ENCODE measurements at places on chromosomes 2 and 18.

GRCh38 chr2:47617523-47618271, 165.2 kb upstream of the MSH6 start:
- no peak for DNase-seq

DNA sequence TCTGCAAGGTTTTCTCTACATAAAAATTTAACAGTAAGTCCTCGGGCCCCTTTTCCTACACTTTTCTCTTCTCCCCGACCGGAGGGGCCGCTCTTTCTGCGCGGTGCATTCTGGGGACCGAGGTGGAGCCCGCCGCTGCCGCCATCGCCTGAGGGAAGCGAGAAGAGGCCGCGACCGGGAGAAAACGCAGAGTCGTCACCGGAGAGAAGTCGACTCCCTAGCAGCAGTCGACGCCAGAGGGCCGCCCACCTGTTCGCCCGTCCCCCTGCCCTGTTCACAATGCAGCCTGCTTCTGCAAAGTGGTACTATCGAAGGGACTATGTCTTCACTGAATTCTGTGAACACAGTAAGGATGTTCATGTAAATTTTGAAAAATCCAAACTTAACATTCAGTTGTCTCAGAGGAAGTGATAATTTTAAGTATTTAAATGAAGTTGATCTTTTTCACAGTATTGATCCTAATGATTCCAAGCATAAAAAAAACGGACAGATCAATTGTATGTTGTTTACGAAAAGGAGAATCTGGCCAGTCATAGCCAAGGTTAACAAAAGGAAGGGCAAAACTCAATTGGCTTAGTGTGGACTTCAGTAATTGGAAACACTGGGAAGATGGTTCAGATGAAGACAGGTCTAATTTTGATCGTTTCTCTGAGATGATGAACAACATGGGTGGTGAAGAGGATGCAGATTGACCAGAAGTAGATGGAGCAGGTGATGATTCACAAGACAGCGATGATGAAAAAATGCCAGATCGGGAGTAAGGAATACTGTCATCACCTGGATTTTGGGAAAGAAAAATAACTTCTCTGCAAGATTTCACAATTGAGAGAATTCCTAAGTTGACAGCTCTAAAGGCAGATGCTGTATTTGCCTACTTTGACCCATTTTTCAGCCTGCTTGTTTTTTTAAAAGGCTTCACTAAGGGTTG, 55.8 kb downstream of the ASXL2 start:
- DNase-seq, result peak; percentile 54

DNA sequence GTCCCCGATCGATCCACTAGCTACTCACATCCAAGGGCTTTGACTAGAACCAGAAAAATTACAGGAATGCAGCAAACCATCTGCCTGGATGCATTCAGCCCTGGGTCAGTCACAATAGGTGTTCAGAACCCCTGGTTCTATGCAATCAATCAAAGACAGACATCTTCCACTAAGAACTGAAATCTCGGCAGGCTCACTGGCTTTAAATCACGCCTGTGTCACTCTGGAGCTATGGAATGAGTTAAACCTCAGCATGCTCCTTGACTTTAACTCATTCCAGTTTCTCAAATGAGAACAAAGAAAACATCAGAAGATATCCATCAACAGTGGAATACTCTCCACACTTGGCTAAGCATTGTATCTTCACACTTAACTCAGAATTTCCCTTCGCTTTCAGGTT, 68.1 kb upstream of the SPTBN1 start:
- no peak for DNase-seq

DNA sequence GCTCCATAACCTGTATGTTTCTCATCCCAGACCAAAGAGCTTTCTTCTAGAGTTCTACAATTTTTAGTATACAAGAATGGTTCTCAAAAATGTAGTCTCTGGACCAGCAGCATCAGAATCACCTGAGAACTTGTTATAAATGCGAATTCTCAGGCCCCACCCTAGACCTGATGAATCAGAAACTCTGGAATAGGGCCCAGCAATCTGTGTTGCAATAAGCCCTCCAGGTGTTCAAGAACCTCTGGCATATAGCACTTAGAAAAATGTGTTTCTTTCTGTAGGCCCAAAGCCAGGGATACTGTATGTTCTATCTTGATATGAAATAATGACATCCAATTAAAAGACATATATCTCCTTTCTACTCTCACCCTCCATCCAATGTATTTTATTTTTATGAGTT, 10.4 kb downstream of the PAIP2B start:
- DNase-seq, result no peak

DNA sequence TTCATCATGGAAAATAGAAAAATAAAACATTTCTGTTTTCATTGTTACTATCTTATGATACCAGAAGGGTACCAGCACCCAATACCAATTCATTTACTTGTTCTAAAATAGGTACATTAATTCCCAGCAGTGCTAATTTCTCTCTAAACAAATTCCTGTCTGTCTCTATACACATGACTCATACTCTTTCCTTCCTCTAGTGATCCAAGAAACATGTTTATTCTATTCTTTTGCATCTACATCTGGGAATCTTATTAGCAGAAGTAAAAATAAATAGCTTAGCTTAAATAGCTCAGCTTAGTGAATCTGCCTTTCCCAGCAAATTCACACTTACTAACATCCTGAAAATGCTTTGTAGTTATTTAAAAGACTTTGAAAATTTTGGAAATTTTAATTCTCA, 84.5 kb upstream of the MAPRE2 start:
- DNase-seq, result no peak

DNA sequence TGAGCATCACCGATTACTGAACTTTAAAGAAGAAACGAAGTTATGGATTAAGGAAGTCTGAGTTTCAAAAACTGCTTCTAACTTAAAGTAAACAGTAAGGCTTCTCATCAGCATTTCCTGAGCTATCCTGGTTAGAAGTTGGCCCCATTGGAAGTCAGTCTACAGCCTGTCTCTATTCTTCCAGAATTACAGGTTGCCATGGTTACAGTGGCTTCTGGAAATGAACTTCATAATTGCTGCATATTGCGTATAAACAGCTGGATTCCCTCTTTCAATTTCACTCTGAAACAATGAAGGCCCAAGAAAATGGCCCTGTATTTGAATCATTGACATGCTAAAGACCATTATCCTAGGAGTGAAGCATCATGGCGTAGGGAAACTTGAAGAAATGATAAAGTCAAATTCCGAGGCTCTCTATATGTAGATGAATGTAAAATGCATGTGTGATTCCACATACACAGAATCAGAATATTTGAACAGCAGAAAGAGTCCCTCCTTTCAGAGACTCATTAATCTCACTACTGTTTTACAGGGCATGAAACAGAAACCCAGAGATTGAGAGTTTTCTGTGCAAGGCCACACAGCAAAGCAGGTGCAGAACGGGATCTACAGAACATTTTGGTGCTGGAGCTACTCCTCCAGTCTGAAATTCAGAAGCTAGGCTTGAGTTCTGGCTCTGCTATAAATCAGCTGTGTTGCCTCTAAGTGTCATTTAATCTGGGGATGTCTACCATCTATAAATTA, 856.4 kb upstream of the CELF4 start:
- DNase-seq, result no peak

GRCh38 chr2:178905261-178905660, 98.0 kb upstream of the TTN start:
- no peak for DNase-seq

DNA sequence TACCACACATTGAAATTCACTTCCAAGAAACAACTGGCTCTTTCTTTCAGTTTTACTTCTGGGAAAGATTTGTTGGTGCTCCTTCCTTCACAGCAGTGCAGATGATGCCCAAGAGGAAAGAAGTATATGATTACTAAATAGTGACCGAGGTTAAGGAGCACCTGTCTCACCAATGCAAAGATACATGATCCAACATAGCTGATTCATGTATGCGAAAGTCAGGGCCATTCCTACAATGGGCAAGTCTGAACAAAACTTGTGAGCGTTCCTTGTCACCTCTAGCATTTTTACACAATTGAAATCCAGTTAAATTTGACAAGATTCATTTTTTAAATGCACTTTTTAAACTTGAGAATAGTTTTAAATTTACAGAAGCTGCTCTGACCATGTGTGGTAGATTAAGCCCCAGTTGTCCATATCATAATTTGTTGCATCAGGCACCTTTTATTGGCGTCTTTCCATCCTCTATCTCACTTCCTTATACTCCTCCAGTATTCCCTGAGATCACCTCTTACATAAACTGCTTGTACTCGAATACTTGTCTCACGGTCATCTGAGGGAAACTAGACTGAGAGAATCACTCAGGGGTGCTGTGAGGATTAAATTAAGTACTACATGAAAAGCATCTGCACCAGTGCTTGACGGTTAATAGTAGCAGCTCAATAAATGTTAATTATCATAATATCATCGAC, 438.8 kb upstream of the CDH20 start:
- no peak for DNase-seq

- no peak for DNase-seq
These were observed 86.0 kb downstream of the DGKD start for GRCh38 chr2:233440314-233440713.

DNA sequence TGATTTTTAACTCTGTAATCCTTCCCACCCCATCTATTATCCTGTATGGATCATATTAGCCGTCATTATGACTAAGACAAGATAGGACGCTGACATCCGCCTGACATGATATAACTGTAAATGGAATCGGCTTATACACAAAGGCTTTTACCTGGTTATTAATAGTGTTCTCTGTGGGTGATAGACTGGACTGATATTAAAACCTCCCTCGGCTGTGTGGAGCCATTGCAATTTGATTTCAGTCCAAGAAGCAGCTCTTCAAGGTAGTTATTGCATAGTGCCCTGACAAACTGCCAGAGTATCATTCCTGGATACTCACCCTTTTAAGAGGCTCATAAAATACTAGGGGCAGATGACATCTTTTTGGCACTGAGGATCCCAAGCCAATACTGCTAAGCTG, 226.1 kb upstream of the HNRNPA3 start:
- no peak for DNase-seq

DNA sequence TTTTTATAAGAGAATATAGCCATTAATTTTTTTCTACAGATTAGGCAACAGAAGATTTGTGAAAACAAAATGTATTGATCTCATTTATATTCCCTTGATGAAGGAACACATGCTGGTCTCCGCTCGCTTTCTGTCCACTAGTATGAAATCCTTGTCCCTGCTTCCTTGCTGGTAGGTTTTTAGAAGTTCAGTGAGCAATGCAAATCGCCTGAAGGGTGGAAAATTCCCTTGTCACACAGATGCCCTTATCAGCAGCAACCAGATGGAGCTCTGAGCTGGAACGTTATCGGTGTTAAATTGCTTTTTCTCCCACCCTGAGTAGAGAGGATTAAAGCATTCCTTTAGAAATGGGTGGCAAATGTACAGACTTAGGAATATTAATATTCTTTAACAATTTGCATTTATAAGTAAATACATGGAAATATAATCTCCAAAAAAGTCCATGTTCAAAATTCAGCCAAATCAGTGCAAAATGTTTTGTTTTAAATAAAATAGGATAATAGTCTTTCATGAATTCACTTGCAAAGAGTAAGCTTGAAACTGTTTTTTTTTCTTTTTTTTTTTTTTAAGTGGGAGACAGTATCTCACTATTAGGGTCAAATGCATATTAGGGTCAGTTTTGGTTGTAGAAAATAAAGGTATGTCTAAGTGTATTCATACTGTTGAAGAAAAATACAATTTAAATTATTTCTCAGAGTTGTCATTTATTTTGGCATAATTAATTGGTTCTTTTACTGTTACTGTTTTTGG, 164.0 kb upstream of the MYO3B start:
- DNase-seq, result no peak

GRCh38 chr2:219520079-219520478, 5.8 kb downstream of the ASIC4 start:
- DNase-seq, result no peak

DNA sequence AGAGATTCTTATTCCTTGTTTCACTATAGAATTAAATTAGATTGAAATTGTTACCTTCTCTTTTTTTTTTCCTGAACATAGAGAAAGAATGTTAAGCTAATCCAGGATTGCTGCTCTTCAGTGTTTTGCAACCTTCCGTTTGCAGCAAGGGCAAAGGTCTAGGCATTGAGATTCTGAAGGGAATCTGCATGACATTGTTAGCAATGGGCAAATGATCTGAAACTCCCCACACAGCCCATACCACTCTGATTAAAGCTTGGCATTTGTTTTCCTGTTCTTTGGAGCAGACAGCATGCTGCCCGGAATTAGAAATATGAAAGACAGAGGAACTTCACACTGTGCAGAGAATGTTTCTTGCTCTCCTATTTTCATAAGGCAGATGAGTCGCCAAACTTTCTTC, 551.8 kb downstream of the SOCS6 start:
- no peak for DNase-seq

DNA sequence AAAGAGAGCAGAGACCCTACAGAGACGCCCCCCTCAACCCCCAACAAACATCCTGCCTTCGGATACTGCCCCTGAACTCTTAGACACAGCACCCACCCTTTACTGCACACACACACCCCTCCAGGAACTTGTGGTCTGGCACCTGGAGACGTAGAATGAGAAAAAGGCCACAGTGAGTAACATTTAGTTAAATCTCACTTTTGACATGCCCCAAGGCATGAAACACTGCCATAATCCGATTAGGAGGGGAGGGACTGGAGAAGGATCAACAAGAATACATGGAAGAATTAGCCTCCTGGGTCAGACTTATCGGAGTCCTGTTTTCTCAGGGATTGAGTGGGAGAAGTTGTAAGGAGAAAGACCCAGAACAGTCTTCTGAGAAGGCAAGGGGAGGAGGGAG, 4.1 kb downstream of the CDK5R2 start:
- no peak for DNase-seq

- no peak for DNase-seq
These were observed 35.2 kb downstream of the KIF1A start for GRCh38 chr2:240784629-240785423.

DNA sequence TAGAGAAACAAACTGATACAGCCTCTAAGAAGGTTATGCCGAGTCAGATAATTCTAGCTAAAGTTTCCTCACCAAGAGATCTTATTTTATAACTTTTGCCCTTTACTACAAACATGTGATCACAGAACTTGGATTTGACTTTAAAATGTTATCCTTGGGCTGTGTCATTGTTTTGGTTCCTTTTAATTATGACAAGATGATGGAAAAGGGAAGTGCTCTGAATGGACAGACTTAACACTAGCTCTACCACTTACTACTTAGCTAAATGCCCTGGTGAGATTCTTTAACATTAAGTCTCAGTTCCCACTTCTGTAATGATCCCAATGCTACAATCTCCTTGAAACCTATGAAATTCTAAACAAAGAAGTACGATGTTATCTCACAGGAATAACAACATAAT, 69.9 kb downstream of the RTTN start:
- DNase-seq, result no peak

DNA sequence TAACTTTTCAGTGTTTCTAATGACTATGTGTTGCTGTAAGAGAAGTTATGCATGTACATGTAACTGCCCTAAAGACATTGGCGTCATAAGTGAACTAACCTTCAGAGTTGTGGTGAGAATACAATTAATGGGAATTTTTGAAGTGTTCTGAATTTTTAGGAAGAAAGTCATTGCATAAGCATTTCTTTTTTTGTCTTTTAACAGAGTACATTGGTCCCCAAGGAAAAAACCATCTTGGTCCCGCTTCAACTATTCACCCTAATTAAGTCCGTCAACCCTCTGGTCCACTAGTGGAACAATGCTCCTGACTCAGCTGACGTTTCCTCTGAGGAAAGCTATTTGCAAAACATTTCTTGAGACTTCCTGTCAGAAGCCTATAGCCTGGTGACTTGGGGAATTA, 41.1 kb upstream of the VIT start:
- DNase-seq, result no peak

GRCh38 chr2:96555146-96555610, 18.6 kb downstream of the ARID5A start:
- DNase-seq, result no peak

- no peak for DNase-seq
These were observed 7.8 kb upstream of the NPAS2 start for GRCh38 chr2:100812116-100812515.
